ENCODE measurements at places on chromosomes 1 and 21.

DNA sequence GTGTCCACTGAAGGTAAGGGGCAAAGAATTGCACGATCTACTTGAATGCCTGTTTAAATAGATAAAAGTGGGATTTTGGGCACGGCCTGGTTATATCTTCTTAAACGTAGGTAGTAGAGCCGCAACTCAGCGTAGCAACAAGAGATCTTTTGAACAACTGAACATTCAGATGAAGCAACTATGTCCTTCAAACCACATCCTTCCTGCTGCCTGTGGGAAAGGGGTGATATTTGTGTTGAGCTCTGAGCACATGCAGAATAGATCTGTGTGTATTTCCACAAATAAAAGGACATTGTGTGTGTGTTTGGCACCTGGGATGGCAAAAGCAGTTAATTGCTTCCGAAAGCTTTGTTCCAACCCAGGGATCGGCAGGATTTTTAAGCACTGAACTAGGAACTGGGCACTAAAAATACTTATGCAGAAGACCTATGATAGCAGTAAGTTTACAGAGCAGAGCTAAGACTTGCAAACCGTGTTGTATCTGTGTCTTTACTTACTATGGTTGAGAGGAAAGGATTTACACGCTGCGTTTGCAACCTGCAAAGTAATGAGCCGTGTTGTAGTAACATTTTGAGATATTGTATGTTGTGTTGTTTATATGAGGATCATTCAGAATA lies 333.4 kb downstream of the CHRM3 start:
- no peak for DNase-seq

- no peak for DNase-seq
Measured at GRCh38 chr1:112938210-112938609, 17.8 kb downstream of the SLC16A1 start.

DNA sequence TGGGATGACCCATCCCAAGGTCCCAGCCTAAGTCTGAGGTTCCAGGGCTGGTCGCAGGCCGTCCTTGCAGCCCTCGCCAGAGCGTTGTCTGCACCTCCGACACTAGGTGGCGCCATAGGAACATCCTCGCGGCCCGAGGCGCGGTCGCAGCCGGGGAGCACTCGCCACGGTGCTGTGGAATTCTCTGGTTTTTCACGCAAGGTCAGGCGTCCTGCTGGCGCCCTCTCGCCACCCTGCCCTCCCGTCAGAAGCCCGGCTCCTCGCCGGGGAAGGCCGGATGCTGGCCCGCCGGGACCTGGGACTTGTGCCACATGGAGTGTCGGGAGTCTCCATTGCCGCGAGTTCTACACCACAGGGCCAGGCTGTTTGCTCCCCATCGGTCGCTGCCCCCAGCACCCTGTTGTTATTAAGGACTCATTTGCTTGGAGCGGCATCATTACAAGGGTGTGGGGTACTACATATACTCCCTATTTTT lies 196.8 kb upstream of the LMO4 start:
- DNase-seq, result peak; percentile 7

DNA sequence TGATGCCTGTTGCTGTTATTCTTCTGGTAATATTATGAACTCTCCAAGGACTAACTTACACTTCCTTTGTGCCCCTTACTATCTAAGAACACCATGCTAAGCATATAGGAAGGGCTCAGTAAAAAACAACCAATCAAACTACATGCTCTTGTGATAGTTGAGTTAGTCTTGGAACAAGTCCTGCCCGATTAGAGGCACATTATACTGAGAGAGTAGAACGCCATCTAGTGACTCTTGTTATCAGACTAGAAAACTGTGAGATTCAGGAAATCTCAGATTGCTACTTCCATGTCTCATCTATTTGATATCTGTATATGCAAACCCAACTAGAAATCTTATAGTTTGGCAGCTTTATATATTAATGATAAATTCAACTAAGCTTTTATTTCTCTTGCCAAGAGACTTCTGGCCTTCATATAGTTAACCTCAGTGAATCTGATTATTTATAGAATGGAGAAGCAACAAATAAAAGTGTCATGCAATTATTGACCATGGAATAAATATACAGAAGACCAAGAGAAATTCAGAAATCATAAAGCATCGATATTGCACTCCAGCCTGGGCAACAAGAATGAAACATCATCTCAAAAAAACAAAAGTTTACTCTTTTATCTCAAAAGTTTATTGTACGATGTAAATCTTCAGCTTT lies 7.8 kb upstream of the SRRM1 start:
- DNase-seq, result peak; percentile 33

GRCh38 chr1:33042831-33043230 lies 6.1 kb upstream of the AK2 start:
- peak; percentile 81 for DNase-seq

GRCh38 chr1:240737298-240737697 lies 125.3 kb upstream of the GREM2 start:
- DNase-seq, result no peak

GRCh38 chr1:203368624-203369451 lies 17.9 kb upstream of the FMOD start:
- DNase-seq, result no peak
